ENCODE measurements at places on chromosomes 1 and 21. TPM values are rescaled to one million over a fixed set of nuclear protein-coding genes. Genes with fewer than 3 reads are reported as not detected.

Gene CHRM3
- 0.28 TPM for total RNA-seq

Gene SLAMF8
- not detected for total RNA-seq

Gene SLC45A1
- 2.5 TPM for total RNA-seq

Gene CRTC2
- total RNA-seq: 38.4 TPM

Gene LENEP
- total RNA-seq: not detected

Gene TPTE
- total RNA-seq: not detected

Gene C1orf94
- total RNA-seq: not detected

All from A549 treated with CpdA at 1 μM for 4 hours (cell line).